ENCODE measurements at places on chromosomes 2 and 18.

- DNase-seq, result no peak
Measured at GRCh38 chr2:80858965-80859364, 554.4 kb upstream of the LRRTM1 start.

DNA sequence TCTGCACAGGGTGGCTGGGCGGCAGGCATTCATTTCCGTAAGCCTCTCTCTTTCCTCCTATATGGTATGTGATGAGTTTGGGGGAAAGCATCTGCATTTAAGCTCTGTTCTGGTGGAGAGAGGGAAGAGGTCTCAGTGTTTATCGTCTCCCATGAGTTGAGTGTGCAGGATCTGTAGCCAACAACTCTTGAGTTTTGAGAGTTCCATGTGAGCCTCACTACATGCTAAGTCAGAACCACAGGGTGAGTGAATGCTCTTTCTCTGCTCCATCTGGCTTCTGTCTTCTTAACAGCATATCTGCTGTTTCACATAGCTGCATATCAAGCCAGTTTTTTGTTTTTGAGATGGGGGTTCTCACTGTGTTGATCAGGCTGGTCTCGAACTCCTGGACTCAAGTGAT is 22.7 kb downstream of the RAB31 start:
- DNase-seq, result no peak

GRCh38 chr2:45874344-45874743 is 222.9 kb downstream of the PRKCE start:
- peak; percentile 44 for DNase-seq

DNA sequence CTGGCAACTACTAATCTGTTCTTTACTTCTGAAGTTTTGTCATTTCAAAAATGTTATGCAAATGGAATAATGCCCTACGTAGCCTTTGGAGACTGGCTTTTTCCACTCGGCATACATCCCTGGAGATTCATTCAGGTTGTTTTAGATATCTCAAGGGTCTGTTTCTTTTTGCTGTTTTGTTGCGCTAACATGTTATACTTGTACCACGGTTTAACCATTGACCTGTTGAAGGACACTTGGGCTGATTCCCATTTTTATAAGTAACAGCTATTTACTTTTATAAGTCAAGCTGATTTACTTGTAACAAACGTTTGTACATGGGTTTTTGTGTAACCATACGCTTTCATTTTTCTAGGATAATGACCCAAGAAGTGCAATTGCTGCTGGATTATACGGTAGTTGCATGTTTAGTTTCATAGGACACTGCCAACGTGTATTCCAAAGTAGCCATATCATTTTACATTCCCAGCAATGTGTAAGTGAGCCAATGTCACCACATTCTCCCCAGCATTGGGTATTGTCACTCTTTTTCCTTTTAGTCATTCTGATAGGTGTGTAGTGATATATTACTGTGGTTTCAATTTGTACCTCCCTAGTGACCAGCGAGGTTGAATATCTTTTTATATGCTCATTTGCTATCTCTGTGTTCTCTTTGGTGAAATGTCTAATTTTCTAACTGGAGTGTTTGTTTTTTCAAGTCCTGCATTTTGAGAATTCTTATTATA is 36.5 kb upstream of the STAT4 start:
- no peak for DNase-seq

DNA sequence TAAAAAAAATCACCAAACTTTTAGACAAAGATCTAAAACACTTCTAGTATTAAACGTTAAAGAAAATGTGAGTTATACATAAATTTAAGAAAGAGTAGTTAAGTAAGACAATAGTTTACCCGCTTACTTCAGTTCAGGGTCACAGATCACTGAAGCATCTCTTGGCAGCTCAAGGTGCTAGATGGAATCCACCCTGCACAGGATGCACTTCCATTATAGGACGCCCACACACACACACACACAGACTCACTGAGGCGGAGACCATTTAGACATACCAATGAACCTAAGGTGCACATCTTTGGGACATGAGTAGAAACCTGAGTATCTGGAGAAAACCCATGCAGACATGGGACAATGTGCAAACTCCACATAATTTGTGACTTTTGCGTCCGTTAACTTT is 630.6 kb upstream of the ZNF804A start:
- DNase-seq, result no peak

DNA sequence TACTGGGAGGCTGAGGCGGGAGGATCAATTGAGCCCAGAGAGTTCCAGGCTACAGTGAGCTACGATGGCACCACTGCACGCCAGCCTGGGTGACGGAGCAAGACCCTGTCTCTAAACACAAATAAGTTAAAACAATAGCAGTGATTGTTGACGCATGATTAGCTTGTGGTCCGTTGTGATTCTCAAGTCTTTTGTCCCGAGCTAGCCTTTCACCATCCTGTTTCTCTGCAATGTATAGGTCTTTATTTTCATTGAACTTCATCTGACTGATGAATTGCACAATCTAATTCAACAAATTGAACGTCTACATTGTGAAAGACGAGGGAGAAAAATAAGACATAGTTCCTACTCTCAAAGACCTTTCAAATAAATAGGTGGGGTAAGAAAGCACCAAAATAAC is 8.8 kb upstream of the FZD7 start:
- no peak for DNase-seq

- no peak for DNase-seq
Measured at GRCh38 chr18:7629416-7629815, 62.3 kb downstream of the PTPRM start.

- no peak for DNase-seq
Measured at GRCh38 chr2:228377533-228377932, 196.0 kb upstream of the SPHKAP start.

- DNase-seq, result no peak
Measured at GRCh38 chr2:11419781-11420180, 46.2 kb downstream of the E2F6 start.

- no peak for DNase-seq
Measured at GRCh38 chr18:7822435-7823331, 255.6 kb downstream of the PTPRM start.

GRCh38 chr2:10124538-10125045 is 2.1 kb downstream of the RRM2 start:
- peak; percentile 15 for DNase-seq

DNA sequence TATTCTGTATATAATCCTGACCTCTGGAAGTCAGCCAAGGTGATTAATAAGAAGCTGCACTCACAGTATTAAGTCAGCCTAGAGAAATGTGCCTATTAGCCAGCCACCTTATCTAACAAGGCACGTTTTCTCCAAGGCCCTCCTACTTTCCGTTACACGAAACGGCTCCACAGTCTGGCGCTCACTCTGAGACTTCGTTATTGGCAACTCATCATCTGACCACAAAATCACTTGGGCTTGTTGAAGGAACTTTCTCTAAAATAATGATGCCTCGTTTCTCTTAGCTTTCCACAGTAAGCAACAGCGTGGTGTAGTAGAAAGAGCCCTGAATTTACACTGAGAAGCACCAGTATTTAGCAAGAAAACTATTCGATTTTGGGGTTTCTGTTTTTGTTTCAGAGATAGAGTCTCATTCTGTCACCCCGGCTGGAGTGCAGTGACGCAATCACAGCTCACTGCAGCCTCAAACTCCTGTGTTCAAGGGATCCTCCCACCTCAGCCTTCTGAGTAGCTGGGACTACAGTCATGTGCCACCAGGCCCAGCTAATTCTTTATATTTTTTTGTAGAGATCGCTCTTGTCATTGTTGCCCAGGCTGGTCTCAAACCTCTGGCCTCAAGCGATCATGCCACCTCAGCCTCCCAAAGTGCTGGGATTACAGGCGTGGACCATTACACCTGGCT is 53.6 kb upstream of the SLC14A1 start:
- DNase-seq, result no peak

GRCh38 chr2:17879913-17880274 is 1.4 kb downstream of the KCNS3 start:
- no peak for DNase-seq

DNA sequence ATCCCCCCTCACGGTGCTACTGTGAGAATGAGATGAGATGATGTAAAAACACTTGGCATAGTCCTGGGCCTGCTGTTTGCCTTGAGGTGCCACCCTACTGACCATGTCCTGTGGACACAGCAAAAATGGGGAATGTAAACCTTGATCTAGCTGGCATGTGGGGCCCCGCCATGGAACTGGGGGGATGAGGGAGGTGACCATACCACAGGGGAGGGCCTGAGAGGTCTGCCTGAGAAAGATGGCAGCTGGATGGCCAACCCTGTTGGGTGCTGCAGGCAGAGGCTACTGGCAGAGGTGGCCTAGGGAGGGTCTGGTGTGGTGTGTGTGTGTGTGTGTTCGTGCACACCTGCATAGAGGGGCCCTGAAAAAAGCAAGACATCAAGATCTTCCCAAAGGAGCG is 777 bp downstream of the HAAO start:
- no peak for DNase-seq

DNA sequence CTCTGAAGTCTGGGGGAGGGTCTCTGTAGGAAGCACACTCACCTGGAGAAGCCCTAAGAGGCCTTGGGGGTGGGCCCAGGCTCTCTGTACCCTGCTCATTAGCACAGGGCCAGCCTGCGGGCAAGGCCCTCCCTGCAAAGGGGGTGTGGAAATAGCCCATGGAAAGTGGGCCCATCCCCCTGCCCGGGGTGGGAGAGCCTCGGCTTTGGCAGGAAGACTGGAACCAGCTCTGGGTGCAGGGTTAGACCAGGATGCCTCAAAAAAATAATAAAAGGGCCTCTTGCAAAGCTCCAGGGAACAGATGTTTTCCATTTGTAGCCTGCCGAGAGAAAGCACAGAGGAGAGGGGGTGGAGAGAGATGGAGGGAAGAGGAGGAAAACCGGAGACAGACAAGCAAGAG is 98.7 kb downstream of the STPG4 start:
- DNase-seq, result no peak

- no peak for DNase-seq
Measured at GRCh38 chr18:6109743-6110142, 214.4 kb upstream of the TMEM200C start.
